HT-29 (cell line): ENCODE measurements at places on chromosomes 3 and 15.

- DNase-seq, result no peak
Observed at GRCh38 chr3:142732066-142732465, 8.2 kb downstream of the TRPC1 start.

DNA sequence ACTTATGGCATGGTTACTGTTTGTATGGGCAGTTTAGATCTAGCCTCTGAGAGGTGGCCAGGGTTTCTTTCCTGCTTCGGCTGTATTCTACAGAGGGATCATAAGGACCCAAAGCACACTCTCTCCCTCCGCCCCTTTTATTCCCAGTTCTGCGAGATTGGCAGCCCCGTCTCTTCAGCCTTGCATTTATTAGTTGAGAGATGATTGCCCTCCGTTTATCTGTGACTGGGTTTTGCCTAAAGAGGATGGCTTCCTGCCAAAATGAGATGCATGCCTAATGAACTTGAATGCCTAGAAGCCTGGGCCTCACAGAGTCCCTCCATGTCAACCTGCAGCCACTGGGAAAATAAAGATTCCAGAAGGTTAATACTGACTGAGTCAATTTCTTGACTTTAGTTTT is 97.1 kb upstream of the CHL1 start:
- DNase-seq, result no peak

DNA sequence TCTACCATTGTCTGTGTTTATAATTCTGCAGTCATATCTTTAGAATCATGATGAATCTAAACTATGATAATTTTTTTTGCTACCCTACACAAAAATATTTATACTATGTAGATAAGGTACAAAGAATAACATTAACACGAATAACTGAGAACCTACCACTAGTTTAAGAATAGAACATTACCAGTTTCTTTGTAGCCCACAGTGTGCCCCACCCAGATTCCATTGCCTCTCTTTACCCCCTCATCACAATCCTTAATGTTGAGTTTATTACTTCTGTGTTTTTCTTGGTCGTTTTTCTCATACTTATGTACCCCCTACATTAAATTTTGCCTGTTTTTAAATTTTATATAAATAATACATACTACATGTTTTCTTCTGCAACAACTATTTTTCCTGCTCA is 140.5 kb downstream of the BBX start:
- no peak for DNase-seq

DNA sequence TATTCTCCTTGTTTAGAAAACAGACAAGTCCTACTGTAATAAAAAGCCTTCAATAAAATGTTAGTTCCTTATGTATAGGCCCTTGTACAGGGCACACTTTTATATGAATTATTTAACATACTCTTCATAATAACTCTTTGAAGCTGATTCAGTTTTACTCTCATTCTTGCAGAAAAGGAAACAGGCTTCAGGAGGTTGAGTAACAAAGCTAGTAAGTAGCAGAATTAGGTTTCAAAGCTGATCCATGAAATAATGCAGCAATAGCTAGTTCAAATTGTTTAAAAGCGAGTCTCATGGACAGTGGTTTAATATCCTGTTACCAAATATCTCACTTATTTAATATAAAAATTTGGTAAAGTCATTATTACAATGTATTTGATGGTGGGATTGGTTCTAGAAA is 25.0 kb downstream of the TCF12 start:
- DNase-seq, result no peak

GRCh38 chr3:129022114-129023007 is 21.3 kb downstream of the EFCC1 start:
- DNase-seq, result no peak
